Stimulated activated CD4-positive, alpha-beta T cell treated with anti-CD3 and anti-CD28 coated beads, TNF-alpha, amount 100 ng/mL, for 1 hour (primary cell): ENCODE measurements at places on chromosomes 11 and 22.

DNA sequence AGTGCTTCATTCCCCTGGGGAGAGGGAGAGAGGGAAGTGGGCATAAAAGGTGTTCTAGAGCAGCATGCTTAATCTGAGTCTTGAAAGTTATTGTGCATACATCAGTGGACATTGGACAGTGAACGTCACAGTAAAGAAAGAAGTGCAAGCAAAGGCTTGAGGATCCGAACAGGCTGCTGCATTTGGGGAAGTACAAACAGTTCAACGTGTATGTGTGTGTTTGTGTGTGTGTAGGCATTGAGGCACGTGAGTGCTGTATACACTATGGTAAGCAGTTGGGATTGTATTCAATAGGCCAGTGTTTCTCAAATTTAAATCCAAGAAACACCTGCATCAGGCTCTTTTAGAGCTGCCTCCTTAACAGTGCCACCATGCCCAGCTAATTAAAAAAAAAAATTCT is 10.4 kb upstream of the EIF3M start:
- DNase-seq, result no peak

DNA sequence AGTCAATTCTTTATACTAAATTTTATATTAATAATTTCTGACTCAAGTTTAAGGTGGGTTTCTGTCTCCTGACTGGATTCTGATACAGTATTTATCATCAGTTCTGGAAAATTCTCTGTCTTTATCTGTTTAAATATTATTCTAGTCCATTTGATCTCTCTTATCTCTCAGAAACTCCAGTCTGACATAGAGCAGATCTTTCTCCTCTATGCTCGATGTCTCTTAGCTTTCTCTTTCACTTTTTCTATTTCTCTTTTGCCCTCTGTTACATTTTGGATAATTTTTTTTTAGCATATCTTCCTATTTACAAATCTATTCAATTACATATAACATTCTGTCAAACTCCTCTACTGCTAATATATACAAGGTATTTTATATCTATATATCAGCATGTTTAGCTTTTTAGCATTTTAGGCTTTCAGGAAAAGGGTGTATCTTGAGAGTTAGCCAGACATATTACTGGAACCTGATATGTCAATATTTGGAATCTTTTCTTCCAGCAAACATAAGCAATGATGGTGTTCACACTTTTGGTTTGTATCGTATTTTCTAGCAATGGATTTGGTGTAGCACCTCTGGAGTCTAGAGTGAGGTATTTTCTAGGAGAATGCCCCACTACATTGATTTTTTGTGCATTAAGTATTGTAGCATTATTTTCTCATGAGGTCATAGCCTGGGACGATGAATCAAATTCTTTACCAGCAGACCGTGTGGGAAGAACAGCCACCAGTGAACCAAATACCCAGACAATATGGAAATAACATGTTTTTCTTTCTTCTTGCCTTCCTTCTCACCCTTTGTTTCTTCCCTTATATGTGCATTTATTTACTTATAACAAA is 4.1 kb upstream of the NNMT start:
- DNase-seq, result no peak

GRCh38 chr11:100561323-100561722 is 125.8 kb upstream of the ARHGAP42 start:
- no peak for DNase-seq

- no peak for DNase-seq
Measured at GRCh38 chr11:83601914-83602527, 315.9 kb upstream of the CCDC90B start.

GRCh38 chr11:108960501-108960900 is 295.6 kb downstream of the DDX10 start:
- no peak for DNase-seq

GRCh38 chr11:119306373-119306890 is 10.5 kb downstream of the MCAM start:
- no peak for DNase-seq
